ENCODE measurements at places on chromosomes 2 and 18. TPM values are rescaled to one million over a fixed set of nuclear protein-coding genes. Genes with fewer than 3 reads are reported as not detected.

DNA sequence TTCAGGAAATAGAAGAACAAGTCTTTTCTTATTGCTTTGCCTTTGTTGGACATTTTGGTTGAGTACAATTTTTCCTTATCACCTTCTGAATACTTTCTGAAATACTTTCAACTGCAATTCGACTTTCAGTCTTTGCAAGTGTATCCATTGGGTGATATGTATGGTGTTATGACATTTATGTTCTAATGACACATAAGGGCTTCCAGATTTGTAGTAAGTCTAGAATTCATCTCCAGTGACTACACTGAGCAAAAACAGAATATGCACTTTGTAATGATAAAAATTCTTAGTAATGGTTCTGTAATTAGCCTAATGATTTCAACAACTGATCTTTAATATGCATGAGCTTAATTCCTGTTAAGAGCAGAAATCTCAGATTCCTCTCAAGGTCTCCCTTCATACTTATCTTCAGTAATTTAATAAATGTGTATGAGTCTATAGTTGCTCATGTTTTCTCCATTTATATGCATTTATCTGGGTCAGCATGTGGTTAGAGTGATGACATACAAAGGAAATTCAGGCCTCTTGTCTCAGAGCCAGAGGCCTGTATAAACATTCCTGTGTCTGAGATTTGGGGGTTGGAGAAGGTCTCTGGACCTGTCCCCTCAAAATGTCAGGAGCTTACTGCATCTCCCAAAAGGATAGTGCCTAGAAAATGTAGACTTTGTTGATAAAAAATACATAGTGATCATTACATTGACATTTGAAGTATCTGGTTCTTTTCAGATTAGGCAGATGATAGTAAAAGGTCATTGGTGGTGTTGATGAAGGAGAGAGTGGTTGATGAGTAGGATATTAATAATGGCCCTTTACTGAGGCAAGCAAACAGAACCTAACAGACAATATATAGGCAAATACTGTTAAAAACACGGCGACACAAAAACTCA lies 114.9 kb downstream of the QPCT start:
- no peaks in the 10 kb centered on the region for H3K36me3 ChIP-seq
- peak overlapping the region; percentile 53 for H3K27ac ChIP-seq
- no peak for DNase-seq
- H3K4me1 ChIP-seq, result peaks cover 18% of the 10 kb centered on the region
- no peak overlapping the region for H3K4me3 ChIP-seq

DNA sequence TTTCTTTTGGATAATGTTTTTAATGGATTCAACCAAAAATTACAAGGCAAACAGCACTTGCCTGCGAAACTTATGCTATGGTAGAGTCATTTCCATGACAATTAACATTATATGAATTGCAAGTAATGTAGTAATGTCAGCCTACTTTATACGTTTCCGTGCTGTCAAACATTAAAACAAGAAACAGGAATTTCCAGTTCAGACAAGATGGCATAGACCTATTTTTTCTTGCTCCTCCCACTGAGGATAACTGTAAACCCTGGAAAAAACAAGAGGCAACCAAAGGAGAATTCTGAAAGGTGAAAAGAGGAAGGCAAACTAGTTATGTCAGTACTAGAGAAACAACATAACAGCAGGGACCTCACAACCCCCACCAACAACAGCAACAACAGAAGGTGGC lies 170.7 kb downstream of the DIS3L2 start:
- H3K27me3 ChIP-seq, result no peaks in the 10 kb centered on the region
- no peak overlapping the region for H3K27ac ChIP-seq
- H3K4me3 ChIP-seq, result no peak overlapping the region
- H3K4me1 ChIP-seq, result peaks cover 3% of the 10 kb centered on the region
- DNase-seq, result no peak

GRCh38 chr2:119142824-119143223 lies 15.7 kb downstream of the C1QL2 start:
- no peak for DNase-seq
- no peaks in the 10 kb centered on the region for H3K36me3 ChIP-seq
- no peak overlapping the region for H3K27ac ChIP-seq
- no peaks in the 10 kb centered on the region for H3K27me3 ChIP-seq

GRCh38 chr2:74777161-74777900 lies 56.6 kb upstream of the HK2 start:
- no peaks in the 10 kb centered on the region for H3K27me3 ChIP-seq
- H3K4me1 ChIP-seq, result no peaks in the 10 kb centered on the region
- H3K27ac ChIP-seq, result no peak overlapping the region
- no peaks in the 10 kb centered on the region for H3K36me3 ChIP-seq

DNA sequence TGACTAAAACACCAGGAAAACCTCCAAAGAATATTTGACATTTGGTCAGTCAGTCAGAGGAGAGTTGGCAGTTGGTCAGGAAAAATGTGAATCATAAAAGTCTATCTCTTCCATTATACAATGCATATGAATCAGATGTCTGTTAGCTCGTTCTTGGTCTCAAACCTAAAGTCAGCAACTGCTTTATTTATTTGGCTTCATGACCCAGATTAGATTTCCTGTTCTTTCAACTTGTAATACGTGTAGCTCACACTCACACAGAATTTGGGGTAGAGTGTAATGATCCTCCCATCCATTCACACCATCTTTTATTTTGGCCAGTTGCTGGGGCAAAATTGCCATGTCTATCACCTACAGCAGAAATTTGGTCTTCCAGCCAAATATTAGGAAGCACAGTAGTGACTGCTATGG lies 81.9 kb upstream of the COL5A2 start:
- H3K27ac ChIP-seq, result no peak overlapping the region
- H3K4me3 ChIP-seq, result no peak overlapping the region
- H3K27me3 ChIP-seq, result no peaks in the 10 kb centered on the region
- DNase-seq, result no peak

GRCh38 chr2:15302154-15302553 lies 259.0 kb downstream of the NBAS start:
- no peaks in the 10 kb centered on the region for H3K27me3 ChIP-seq
- H3K36me3 ChIP-seq, result peaks cover 4% of the 10 kb centered on the region
- H3K4me3 ChIP-seq, result no peak overlapping the region
- no peak for DNase-seq

DNA sequence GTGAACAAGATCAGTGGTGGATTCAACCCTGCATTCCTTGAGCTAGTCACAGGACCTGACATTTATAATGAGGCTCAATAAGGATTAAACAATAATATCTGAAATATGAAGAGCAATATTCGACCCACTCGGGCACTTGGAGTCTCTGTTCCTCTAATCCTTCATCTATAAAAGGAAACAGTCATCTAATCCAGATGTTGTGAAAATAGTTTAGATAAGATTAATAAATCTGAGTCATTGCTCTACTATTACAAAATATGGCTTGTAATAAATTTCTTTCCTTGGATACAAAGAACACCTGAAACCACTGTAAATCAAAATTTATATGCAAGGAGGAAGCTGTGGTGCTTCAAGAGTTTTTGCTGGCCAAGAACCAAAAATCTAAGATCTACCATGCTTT lies 846.9 kb upstream of the ACVR2A start:
- H3K27me3 ChIP-seq, result no peaks in the 10 kb centered on the region
- no peaks in the 10 kb centered on the region for H3K4me1 ChIP-seq

DNA sequence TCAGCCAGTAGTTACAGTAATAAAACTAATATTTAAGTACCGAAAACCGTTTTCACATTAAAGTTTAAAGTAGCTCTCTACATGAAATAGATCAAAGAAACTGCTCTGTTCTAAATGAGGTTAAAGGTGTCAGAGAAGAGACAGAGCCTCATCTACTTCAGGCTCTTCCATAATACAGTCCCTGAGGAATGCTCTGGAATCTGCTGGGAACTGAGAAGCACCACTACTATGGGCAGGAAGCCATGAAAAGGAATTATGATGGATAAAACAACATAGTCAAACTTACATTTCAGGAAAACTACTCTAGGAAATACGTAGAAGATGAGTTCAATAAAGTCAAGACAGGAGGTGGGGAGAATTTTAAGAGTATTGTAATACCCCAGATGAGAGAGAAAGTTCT lies 60.0 kb downstream of the ROCK1 start:
- no peak for DNase-seq
- peaks cover 44% of the 10 kb centered on the region for H3K4me1 ChIP-seq
- no peak overlapping the region for H3K4me3 ChIP-seq
- H3K27me3 ChIP-seq, result no peaks in the 10 kb centered on the region
- no peaks in the 10 kb centered on the region for H3K36me3 ChIP-seq

DNA sequence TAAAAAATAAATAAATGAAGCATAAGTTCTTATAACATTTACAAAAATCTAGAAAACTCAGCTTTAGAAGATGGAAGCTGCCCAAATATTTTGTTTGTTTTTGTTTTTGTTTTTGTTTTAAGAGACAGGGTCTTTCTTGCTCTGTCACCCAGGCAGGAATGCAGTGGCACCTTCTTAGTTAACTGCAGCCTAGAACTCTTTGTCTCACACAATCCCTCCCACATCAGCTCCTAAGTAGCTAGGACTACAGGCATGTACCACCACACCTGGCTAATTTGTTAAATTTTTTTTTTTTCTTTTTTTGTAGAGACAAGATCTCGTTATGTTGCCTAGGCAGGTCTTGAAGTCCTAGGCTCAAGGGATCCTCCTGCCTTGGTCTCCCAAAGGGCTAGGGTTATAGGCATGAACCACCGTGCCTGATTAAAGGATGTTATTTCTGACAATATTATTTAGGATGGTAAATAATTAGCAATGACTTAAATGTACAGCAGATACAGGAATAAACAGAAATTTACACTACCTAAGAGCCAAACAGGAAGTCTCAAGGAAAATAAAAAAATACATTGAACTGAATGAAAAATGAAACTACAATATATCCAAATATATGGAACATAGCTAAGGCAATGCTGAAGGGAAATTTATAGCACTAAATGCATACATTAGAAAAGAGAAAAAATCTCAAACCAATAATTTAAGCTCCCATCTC lies 17.2 kb downstream of the SESTD1 start:
- DNase-seq, result no peak
- no peak overlapping the region for H3K27ac ChIP-seq
- no peaks in the 10 kb centered on the region for H3K36me3 ChIP-seq
- H3K27me3 ChIP-seq, result no peaks in the 10 kb centered on the region
- peaks cover 7% of the 10 kb centered on the region for H3K4me1 ChIP-seq

GRCh38 chr18:43501099-43501498 lies 223.8 kb upstream of the SYT4 start:
- no peak overlapping the region for H3K4me3 ChIP-seq
- no peaks in the 10 kb centered on the region for H3K4me1 ChIP-seq
- H3K27me3 ChIP-seq, result no peaks in the 10 kb centered on the region

The CHRNG gene
- not detected for total RNA-seq

The KIAA2012 gene
- total RNA-seq, result not detected

The SPR gene
- total RNA-seq, result 44.1 TPM

The EFHD1 gene
- total RNA-seq, result 10.7 TPM

The MAL gene
- total RNA-seq, result 21.2 TPM

The SNTG2 gene
- total RNA-seq, result 3.6 TPM

The VWC2L gene
- total RNA-seq, result not detected
